ENCODE measurements at places on chromosomes 3 and 15. TPM values are rescaled to one million over a fixed set of nuclear protein-coding genes. Genes with fewer than 3 reads are reported as not detected.

Gene BCL2A1
- 30.5 TPM for total RNA-seq

DNA sequence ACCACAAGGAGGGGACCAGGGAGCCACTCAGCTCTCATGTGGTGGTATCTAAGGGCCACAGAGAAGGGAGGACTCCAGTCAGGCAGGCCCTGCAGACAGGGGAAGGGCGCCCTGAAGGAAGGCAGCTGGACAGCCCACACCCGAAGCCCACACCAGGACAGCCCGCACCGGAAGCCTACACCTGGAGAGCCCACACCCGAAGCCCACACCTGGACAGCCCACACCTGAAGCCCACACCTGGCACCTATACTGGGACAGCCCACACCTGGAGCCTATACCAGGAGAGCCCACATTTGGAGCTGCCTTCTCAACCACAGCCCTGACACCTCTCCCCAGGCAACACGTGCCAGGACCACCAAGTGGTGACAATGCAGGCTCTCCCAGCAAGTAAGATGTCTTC, 11.7 kb downstream of the TPRA1 start:
- H3K36me3 ChIP-seq = peaks cover 38% of the 10 kb centered on the region
- H3K4me1 ChIP-seq = peaks cover 4% of the 10 kb centered on the region
- H3K4me3 ChIP-seq = no peak overlapping the region
- H3K27me3 ChIP-seq = no peaks in the 10 kb centered on the region
- no peak for DNase-seq
- H3K27ac ChIP-seq = no peak overlapping the region

GRCh38 chr3:122929188-122930062, 98.1 kb downstream of the SEMA5B start:
- no peaks in the 10 kb centered on the region for H3K36me3 ChIP-seq
- DNase-seq = no peak
- peaks cover 20% of the 10 kb centered on the region for H3K27me3 ChIP-seq
- H3K4me1 ChIP-seq = no peaks in the 10 kb centered on the region
- H3K27ac ChIP-seq = no peak overlapping the region

DNA sequence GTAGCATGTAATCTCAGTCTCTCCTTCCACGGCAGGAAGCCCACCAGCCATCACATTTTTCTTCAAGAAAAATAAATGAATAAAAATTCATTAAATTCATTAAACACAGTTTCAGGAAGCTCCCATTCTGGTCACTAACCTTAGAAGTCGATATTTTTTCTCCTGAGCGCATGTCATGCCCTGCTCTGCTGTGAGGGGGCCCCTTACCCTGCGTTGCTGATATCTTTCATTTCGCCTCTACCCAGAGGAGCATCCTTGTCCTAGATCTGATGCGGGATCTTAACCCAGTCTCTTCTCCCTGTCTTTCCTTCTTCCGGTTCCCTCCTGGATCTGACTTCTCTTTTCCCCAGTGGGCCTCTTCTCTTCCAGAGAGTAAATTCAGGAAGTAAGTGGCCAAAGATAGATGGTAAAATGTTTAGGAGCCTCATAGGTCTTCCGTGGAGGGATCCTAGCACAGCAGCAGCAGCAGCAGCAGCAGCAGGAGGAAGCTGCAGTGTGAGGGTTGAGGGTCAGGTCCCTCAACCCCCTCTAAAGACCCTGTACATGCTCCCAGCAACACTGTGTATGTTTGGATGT, 1.4 kb upstream of the ILDR1 start:
- no peak overlapping the region for H3K27ac ChIP-seq
- no peak overlapping the region for H3K4me3 ChIP-seq
- H3K27me3 ChIP-seq = no peaks in the 10 kb centered on the region
- H3K4me1 ChIP-seq = peaks cover 5% of the 10 kb centered on the region
- no peak for DNase-seq

DNA sequence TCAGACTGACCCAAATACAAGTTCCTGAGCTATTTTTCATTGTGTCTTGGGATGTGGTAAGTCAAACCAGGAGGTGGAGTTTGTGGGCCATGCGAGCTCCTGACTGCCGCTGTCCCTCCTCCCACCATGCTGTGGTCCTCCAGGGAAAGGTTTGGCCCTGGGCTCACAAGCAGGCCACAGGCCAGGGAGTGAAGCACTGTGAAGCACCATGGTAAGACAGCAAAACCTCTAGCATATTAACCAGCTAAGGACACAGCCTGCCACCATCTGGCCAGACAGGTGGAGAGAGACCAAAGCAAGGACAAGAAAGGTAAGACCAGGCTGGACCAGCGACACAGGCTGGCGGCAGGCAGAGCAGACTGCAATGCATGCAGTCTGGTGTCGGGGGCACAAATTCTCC, 15.3 kb downstream of the RAB43 start:
- no peaks in the 10 kb centered on the region for H3K27me3 ChIP-seq
- peaks cover 51% of the 10 kb centered on the region for H3K36me3 ChIP-seq
- H3K27ac ChIP-seq = no peak overlapping the region

Gene ARPP21
- total RNA-seq = 136 TPM

DNA sequence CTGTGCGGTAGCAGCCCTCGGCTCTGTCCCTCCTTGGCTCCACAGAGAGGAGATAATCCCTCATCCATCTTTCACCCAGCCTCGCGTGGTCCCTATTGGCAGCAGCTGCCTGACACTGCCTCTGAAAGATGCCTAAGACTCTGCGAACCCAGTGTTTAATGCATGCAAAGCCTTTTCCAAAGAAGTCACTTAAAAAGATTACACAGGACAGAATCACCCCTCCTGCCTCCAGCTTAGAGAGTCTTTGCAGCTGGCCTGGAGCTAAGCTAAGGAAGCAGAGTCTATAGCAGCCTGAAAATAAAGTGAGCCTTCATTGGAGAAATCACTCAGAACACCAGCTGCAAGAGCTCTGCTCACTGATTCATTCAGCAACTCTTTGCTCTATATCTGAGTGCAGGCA, 247.2 kb downstream of the SHQ1 start:
- H3K27ac ChIP-seq = no peak overlapping the region
- H3K27me3 ChIP-seq = no peaks in the 10 kb centered on the region
- peaks cover 9% of the 10 kb centered on the region for H3K4me1 ChIP-seq
- no peak overlapping the region for H3K4me3 ChIP-seq
- DNase-seq = no peak

Data from thymus (tissue), 14 donors.